ENCODE measurements at places on chromosomes 3 and 15.

DNA sequence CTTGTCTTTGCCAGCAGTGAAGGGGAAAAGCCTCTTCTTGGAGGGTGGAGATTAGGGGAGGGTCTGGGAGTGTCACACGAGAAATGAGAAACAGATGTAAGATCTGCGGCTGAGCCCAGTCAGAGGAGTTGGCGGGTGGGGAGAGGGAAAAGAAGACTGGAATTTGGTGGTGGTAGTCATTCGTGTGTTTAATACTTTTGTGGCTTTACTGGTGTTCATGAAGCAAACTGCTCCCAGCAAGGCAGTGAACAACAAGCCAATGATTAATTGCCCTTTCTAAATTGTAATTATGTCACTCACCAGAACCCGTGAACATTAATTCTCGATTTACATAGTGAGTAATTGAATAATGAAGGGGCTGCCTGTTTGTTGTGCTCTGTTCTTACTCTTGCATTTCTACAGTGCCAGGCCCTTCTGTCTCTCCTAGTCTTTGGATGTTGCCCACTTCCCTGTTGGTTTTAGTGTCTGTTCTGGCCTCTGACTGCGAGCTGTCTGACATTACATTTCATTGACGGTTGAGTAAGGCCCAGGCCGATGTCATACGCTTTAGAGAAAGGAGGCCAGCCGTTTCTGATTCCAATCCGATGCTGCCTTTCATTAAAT, 78.0 kb downstream of the CHCHD6 start:
- no peak for DNase-seq

- no peak for DNase-seq
Observed at GRCh38 chr3:48881652-48882114, 17.0 kb downstream of the SLC25A20 start.

GRCh38 chr15:101035611-101036010, 116.5 kb downstream of the LRRK1 start:
- DNase-seq: no peak

GRCh38 chr15:72532991-72533601, 59.0 kb downstream of the ARIH1 start:
- no peak for DNase-seq

GRCh38 chr15:34209421-34210282, at the start of gene KATNBL1:
Gene KATNBL1 (minus strand): TSS chr15:34210096. CDS start chr15:34163676, 46,420 bp downstream.
- DNase-seq: peak; percentile 90

GRCh38 chr15:62809968-62810260, 232.6 kb upstream of the TPM1 start:
- no peak for DNase-seq

DNA sequence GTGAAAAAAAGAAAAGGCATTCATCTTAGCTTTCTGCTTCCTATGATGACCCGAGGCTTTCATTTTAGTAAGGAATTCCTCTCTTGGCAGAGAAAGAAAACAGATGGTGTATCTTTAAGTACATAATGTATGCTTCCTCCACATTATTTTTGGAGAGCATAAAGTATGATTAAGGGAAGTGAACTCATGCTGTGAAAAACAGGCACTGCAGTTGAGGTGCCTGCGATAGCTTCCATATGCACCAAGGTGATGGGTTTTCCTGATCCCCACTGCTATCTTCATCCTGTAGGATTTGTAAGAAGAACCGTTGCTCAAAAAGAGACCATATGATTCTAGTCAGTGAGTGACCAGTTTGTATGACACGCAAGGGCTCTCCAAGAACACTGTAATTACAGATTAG, 411.5 kb upstream of the MCTP2 start:
- no peak for DNase-seq

GRCh38 chr15:63827113-63827512, 6.6 kb downstream of the HERC1 start:
- no peak for DNase-seq

- no peak for DNase-seq
Observed at GRCh38 chr3:146519810-146520209, 24.6 kb downstream of the PLSCR1 start.

- no peak for DNase-seq
Observed at GRCh38 chr3:157531771-157532170, 28.6 kb upstream of the VEPH1 start.

DNA sequence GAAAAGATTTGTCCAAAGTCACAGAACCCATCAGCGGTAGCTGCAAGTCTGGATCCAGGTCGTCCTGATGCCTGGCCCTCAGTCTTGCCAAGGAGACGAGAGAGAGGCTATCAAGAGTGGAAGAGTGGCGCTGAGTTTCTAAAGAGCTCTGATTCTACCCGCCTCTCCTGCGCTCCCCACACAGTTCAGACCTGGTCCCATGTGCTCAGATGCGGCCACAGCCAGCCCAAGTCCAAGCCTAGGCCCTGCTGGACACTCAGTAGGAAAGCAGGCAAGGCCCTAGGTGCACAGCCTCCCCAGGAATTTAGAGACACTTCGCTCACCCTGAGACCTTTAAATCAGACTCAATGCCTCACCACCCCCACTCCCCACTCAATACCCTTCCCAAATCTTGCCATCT, 32.4 kb downstream of the CCDC12 start:
- DNase-seq: no peak

DNA sequence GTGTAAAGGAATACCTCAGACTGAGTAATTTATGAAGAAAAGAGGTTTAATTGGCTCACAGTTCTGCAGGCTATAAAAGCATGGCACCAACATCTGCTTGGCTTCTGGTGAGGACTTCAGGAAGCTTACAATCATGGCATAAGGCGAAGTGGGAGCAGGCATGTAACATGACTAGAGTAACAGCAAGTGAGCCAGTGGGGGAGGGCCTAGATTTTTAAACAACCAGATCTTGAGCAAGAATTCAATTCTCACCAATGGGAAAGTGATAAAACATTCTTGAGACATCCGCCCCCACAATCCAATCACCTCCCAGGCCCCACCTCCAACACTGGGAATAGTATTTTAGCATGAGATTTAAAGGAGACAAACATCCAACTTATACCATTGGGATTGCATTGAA, 44.2 kb upstream of the BCL2A1 start:
- no peak for DNase-seq

- no peak for DNase-seq
Observed at GRCh38 chr3:194257151-194257621, 93.9 kb downstream of the CPN2 start.

- no peak for DNase-seq
Observed at GRCh38 chr3:33624756-33625155, 93.3 kb downstream of the CLASP2 start.

GRCh38 chr3:172592898-172593669, 69.9 kb upstream of the TNFSF10 start:
- no peak for DNase-seq

- no peak for DNase-seq
Observed at GRCh38 chr3:157319672-157320071, 117.0 kb upstream of the PTX3 start.

DNA sequence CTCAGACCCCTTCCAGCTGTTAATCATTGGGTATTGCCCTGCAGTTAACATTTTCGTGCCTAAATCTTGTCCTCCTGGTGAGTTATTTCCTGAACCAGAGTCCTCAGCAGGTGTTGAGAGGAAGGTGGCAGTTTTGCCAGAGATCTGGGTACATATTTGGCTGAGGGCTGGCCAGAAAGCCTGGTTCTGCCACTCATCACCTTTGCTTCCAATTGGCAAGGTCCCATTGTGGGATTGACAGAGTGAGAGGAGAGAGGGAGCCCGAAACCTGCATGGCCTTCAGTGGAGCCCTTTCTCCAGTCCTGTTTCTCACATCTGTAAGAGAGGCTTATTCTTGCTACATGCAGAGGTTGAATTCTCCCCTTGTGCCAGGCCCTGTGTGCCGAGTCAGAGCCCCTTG, 8.9 kb upstream of the TKT start:
- DNase-seq: no peak

GRCh38 chr3:175077216-175077615, 218.1 kb downstream of the NAALADL2 start:
- DNase-seq: no peak

DNA sequence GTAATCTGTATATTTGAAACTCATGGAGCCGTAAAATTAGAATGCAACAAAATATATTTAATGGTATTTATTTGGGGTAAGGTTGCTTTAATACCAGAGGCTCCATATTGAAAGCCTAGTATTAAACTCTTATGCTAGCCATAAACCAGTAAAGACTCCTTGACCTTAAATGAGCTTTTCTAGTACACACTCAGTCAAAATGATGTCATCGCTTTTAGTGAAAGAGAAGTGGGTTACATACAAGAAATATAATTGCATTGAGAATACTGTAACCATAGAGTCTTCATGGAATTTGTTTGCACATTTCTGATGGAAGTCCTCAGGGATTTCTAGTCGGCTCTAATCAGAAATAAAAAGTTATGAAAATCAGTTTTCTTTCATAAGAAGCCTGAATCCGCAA, 757.6 kb downstream of the GBE1 start:
- no peak for DNase-seq

GRCh38 chr3:130783629-130784028, 37.0 kb upstream of the PIK3R4 start:
- no peak for DNase-seq

- DNase-seq: no peak
Observed at GRCh38 chr3:53618936-53619335, 124.5 kb downstream of the CACNA1D start.

- DNase-seq: no peak
Observed at GRCh38 chr3:168620854-168621253, 525.1 kb upstream of the GOLIM4 start.

DNA sequence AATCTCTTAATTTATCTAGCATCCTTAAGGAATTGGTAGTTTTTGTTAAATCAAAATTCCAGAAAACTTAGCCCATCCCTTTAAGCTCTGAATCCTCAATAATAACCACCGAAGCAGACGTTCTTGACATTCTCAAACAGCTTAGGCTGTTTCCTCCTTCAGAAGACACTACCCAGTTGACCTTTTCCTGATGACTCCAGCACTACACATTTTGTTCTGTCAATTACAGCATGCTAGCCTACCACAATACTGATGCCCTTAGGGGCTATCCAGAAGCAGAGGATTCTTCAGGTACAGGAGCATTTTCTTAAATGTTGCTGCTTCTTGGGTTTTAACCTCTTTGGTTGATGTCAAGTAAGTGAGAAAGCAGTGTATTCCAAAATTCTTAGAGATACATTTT, 33.4 kb downstream of the ETV5 start:
- no peak for DNase-seq

GRCh38 chr3:57952208-57952631, 56.0 kb upstream of the FLNB start:
- no peak for DNase-seq

DNA sequence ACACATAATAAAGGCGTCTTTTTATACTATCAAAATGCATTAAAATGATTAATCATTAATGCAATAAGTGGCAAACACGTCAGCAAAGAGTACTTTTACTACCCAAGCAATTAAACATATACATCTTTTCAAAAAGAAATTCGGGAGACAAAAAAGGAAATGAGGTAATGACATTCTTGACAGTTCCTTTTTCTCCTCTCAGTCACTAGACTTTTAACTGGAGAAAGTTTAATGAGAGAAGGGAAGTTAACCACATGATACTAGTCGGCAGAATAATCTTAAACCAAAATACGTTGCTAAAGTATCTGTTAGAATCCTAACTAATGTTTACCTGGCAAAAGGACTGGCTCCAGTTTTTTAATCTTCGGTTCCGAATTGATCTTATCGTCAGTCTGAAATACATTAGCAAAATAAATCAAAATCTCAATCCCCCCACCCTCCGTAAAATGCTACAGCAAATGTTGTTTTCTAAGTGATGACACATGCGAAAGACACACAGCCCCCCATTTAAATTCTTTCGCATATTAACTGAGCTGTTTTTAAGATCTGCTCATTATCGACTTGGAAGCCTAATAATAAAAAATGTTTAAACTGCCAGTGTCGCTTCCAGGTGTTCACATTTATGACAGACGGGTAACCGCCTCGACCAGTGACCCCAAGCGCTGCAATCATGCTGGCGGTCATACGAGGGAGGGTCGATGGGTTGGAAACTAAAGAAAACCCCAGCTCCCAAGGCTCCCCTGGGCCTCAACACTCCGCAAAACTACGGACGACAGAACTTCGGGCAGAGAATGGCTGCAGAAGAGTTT, 778 bp downstream of the MTMR10 start:
- DNase-seq: no peak

DNA sequence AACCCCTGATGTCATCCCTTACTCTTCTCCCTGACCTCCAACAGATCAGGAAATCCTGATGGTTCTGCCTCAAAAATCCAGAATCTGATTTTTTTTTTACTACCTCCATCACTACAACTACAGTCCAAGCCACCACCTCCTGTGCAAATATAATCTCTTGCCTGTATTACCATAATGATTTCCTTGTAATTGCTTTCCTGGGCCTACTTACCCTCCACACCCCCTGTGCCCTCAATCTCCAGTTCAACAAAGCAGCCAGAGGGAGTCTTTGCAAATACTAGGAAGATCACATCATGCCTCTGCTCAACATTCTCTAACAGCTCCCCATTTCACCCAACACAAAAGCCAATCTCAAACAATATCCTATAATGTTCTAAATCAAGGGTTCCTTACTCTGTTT, 159.9 kb downstream of the FMN1 start:
- no peak for DNase-seq

DNA sequence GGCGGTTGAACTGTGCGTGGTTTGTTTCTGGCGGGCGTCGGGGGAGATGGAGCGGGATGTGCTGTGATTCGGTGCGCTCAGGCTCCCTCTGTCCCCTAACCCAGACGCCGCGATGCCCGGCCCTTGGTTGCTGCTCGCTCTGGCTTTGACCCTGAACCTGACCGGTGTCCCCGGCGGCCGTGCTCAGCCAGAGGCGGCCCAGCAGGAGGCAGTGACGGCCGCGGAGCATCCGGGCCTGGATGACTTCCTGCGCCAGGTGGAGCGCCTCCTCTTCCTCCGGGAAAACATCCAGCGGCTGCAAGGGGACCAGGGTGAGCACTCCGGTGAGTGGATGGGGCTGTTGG, 1.2 kb downstream of the TRH start:
- no peak for DNase-seq

GRCh38 chr15:60195611-60196010, 191.5 kb downstream of the FOXB1 start:
- DNase-seq: no peak

GRCh38 chr3:48299746-48300712, 33.4 kb downstream of the SPINK8 start:
- peak; percentile 20 for DNase-seq

GRCh38 chr15:70387993-70388392, 290.3 kb upstream of the TLE3 start:
- no peak for DNase-seq

DNA sequence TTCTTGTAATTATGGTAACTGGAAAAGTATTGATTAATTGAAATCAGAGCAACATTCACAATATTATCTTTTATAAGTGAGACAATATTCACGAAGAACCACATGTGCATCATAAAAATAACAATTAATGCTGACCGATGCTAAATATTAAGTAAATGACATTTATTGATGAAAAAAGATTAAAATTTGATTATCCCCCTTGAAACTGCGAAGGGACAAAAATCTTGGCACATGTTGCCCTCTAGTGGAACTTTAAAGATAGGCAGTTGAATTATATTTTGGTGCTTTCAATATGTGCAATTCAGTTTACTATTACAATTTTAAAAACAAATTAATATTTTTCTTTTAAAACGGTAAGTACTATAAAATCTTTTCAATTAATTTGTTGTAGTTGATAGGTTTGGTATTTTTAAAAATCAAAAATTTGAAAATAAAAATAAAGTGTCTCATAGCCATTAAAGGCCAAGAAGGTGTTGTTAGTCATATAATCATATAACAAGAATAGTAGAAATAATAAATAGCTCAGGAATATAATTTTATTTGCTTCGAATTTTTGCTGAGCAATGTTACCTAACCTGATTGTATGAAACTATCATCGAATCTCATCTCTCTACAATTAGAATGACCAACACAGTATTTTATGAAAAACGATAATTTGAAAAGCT, 270.2 kb downstream of the ROBO1 start:
- DNase-seq: peak; percentile 13
